ENCODE measurements at places on chromosomes 3 and 15. TPM values are rescaled to one million over a fixed set of nuclear protein-coding genes. Genes with fewer than 3 reads are reported as not detected.

C2CD4B gene
- not detected for total RNA-seq

CCR8 gene
- not detected for total RNA-seq

C3orf49 gene
- total RNA-seq, result not detected

FRMD4B gene
- 0.28 TPM for total RNA-seq

GRCh38 chr3:192487033-192487432 is 240.3 kb downstream of the FGF12 start:
- DNase-seq, result no peak
- no peak overlapping the region for H3K4me3 ChIP-seq
- H3K4me1 ChIP-seq, result no peaks in the 10 kb centered on the region
- no peaks in the 10 kb centered on the region for H3K36me3 ChIP-seq
- H3K27me3 ChIP-seq, result no peaks in the 10 kb centered on the region
- no peak overlapping the region for H3K27ac ChIP-seq

- DNase-seq, result no peak
- no peaks in the 10 kb centered on the region for H3K36me3 ChIP-seq
- peaks cover 28% of the 10 kb centered on the region for H3K27me3 ChIP-seq
- no peak overlapping the region for H3K27ac ChIP-seq
- peaks cover 3% of the 10 kb centered on the region for H3K4me1 ChIP-seq
Measured at GRCh38 chr3:10376353-10376752, 55.4 kb upstream of the SEC13 start.

DNA sequence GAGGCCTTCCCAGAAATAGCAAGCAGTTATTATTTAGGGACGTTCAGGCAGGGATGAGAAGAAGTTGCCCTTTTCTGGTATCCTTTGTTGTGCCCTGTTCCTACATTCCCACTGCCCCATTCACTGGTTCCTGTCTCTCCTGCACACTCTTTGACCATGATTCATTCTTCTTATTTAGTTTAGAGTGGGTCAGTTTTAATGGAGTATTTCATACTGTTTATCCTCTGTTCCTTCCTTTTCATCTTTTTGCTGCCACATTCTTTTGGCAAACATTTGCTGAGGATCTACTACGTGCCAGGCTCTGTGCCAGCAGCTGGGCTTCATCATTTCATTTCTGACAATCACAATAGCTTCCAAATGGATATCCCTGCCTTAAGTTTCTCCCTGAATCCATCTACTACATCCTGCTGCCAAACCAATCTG is 11.8 kb upstream of the EID1 start:
- no peak overlapping the region for H3K4me3 ChIP-seq
- H3K27me3 ChIP-seq, result no peaks in the 10 kb centered on the region
- DNase-seq, result peak; percentile 58
- H3K36me3 ChIP-seq, result no peaks in the 10 kb centered on the region

- H3K4me3 ChIP-seq, result no peak overlapping the region
- H3K27ac ChIP-seq, result no peak overlapping the region
- no peak for DNase-seq
- no peaks in the 10 kb centered on the region for H3K36me3 ChIP-seq
Measured at GRCh38 chr3:79491029-79491641, 276.7 kb downstream of the ROBO1 start.

GRCh38 chr3:133452641-133453319 is 52.9 kb downstream of the BFSP2 start:
- peaks cover 16% of the 10 kb centered on the region for H3K27me3 ChIP-seq
- no peaks in the 10 kb centered on the region for H3K36me3 ChIP-seq
- no peak overlapping the region for H3K4me3 ChIP-seq
- H3K4me1 ChIP-seq, result no peaks in the 10 kb centered on the region

GRCh38 chr3:155065537-155065936 is 14.6 kb upstream of the MME start:
- no peak overlapping the region for H3K4me3 ChIP-seq
- H3K27me3 ChIP-seq, result no peaks in the 10 kb centered on the region
- no peak overlapping the region for H3K27ac ChIP-seq
- H3K36me3 ChIP-seq, result no peaks in the 10 kb centered on the region

GRCh38 chr3:71763426-71763825 is 9.8 kb downstream of the GPR27 start:
- no peak overlapping the region for H3K27ac ChIP-seq
- H3K4me1 ChIP-seq, result no peaks in the 10 kb centered on the region
- H3K4me3 ChIP-seq, result no peak overlapping the region
- peaks cover 13% of the 10 kb centered on the region for H3K27me3 ChIP-seq
- H3K36me3 ChIP-seq, result no peaks in the 10 kb centered on the region

DNA sequence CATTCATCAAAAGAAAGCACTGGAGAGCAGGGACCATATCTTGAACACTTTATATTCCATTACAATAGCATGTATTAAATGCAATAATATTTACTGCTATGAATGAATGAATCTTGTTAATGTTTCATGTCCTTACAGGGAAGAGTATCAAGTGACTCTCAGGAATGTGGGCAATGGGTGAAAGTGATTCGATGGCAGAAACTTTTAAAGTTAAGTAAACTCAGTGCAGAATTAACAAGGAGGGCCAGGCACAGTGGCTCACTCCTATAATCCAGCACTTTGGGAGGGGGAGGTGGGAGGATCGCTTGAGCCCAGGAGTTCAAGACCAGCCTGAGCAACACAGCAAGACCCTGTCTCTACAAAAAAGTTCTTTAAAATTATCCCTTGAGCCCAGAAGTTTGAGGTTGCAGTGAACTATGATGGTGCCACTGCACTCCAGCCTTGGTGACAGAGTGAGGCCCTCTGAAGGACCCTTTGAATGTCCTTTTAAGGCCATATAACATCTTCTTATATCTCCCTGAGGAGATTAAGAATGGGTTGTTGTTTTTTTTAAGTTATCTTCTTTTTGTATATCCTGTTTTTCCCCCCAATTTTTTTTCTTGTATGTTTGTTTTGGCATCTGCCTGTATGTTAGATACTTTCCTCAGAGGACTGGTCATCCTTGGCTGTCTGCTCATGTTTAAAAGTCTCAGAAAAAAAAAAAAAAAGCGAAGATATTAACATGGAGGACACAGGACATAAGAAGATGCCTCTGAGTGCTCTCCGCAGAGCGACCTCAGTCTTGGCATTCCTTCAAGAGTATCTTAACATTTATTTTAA is 9.6 kb upstream of the FSIP1 start:
- H3K4me1 ChIP-seq, result peaks cover 17% of the 10 kb centered on the region
- peak overlapping the region; percentile 64 for H3K27ac ChIP-seq
- no peaks in the 10 kb centered on the region for H3K36me3 ChIP-seq
- DNase-seq, result peak; percentile 37
- no peaks in the 10 kb centered on the region for H3K27me3 ChIP-seq
- no peak overlapping the region for H3K4me3 ChIP-seq

GRCh38 chr3:185781759-185782158 is 43.1 kb downstream of the IGF2BP2 start:
- peak; percentile 90 for DNase-seq
- no peaks in the 10 kb centered on the region for H3K27me3 ChIP-seq
- no peak overlapping the region for H3K27ac ChIP-seq
- H3K4me1 ChIP-seq, result peaks cover 21% of the 10 kb centered on the region
- H3K4me3 ChIP-seq, result no peak overlapping the region

GRCh38 chr3:150503402-150504099 is 42.7 kb downstream of the SERP1 start:
- H3K27me3 ChIP-seq, result peaks cover 4% of the 10 kb centered on the region
- H3K4me1 ChIP-seq, result no peaks in the 10 kb centered on the region
- no peak overlapping the region for H3K4me3 ChIP-seq
- DNase-seq, result no peak
- H3K27ac ChIP-seq, result no peak overlapping the region

DNA sequence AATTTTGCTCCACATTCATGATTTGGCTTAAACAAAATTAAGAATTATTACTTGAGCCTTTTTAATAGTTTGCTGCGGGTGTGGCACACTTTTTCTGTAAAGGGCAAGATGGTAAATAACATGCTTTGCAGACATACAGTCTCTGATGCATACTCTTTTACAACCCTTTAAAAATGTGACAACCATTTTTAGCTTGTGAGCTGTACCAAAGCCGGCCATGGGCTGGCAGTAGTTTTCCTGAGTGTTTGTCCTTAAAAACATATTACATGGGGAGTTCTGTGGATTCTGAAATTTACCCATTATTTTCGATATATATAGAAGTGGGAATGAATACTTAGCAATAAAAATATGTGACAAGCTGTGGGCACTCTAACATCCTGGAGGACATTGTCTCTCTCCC is 163.4 kb downstream of the FNDC3B start:
- H3K27ac ChIP-seq, result peak overlapping the region; percentile 67
- 0 out of 2 replicates have a peak, but pooled peaks cover 1% of the 10 kb centered on the region for H3K36me3 ChIP-seq
- no peak overlapping the region for H3K4me3 ChIP-seq
- no peak for DNase-seq
- H3K27me3 ChIP-seq, result no peaks in the 10 kb centered on the region

DNA sequence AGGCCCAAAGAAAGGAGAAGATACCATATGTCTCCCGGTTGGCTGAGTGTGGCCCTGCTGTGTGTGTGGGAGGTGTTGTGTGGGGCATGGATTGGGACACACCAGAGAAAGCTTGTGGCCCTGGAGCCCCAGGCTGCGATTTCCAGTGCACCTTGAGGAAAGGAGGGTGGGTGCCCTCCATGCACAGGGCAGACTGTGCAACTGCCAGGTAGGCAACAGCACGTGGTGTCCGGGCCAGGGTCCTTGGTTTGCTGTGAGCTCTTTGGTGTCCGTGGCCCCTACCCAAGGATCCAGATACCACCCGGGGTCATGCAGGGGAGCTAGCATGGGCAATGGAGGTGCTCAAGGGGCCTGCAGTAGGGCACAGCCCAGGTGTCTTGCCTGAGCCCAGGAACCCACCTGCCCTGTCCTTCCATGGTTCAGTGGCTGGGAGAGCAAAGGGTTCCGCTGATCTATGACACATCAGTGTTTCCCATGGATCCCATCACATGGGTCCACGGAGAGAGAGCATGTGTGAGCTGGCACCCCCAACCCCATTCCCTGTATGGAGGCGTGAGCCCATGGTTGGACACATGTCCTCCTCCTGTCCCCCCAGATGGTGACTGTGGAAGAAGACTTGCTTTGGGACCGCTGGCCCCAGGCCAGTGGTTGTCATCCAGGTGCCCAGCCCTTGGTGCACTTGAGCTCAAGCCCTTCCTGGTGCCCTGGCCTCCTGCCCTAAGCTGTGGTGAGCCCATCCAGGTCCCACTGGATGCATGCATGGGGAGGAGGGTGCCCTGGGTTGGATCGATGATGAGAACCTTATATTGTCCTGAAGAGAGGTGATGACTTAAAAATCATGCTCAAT is 223.4 kb downstream of the SNRPN start:
- H3K4me1 ChIP-seq, result no peaks in the 10 kb centered on the region
- DNase-seq, result no peak
- H3K36me3 ChIP-seq, result no peaks in the 10 kb centered on the region
- no peak overlapping the region for H3K4me3 ChIP-seq
- H3K27me3 ChIP-seq, result no peaks in the 10 kb centered on the region

Data from IMR-90 (cell line).